ENCODE measurements at places on chromosomes 5 and 9.

- no peak for DNase-seq
Observed at GRCh38 chr5:136891175-136891972, 526.0 kb upstream of the TRPC7 start.

DNA sequence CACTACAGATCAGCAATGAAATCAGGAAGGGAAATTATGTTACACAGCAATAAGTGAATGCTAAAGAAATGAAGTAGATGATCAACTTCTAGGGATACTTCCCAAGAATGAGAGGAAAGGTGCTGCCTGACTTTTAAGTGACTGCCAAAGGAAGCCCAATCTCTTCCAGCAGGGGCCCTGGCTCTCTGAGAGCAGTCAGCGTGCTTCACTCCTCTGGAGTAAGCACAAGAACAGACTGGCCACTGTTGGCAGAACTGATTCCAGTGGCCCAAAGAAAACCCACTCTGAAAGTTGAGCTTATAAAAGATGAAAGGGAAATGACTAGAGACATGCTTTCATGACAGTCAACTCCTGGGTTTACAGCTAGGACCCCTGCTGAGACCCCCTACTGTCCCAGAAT lies 41.8 kb downstream of the MTMR12 start:
- DNase-seq: no peak

DNA sequence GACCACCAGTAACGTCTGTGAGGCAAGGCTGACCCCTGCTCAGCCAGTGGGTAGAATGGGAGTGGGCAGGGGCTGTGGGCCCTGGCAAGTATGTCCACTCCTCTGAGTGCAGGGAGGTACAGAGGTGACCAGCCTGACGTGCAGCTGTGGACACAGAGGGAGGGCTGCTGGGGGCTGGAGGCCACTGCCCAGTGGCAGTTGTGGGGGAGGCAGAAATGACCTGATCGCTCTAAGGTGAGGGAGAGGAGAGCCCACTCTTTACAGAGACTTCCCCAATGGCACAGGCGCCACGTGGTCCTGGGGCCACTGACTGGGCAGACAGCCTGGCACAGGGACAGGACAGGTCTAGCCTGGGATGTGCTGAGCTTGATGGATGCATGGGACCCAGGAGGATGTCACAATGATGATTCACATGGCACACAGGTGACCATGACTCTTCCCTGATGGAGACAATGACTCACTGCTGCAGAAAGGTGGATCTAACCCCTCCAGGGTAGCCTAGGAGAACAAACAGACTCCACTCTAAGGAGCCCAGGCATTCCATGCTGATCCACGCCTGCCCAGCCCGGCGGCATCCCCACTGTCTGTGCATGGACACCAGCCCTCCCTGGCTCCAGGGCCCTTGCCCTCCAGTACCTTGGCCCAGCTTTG lies 7.7 kb downstream of the LPCAT1 start:
- DNase-seq: peak; percentile 27

DNA sequence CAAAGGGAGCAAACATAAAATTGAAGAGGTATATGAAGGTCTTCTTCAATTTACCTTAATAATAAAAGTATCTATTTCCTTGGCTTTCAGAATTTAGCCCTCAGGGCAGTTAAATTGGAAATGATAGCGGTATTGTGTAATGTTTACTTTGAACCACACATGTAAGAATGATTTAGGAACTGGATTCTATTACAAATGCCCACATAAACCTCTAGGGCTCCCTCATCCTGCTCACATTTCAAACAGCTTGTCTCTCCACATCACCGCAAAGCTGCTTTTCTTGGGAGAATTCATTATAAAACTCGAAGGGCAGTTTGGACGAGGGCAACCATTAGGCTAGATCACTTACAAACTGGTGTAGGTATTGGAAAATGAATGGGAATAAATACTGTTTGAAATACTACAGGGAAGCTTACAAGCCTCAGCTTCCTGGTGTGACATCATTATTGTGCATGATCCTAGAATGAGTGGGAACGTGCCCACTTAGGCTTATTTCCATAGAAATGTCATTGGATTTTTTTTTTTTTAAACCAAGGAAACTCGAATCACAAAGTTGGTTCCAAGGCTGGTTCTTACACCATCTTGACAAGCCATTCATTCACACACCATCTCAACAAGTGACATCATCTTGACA lies 47.3 kb downstream of the MTRR start:
- no peak for DNase-seq

DNA sequence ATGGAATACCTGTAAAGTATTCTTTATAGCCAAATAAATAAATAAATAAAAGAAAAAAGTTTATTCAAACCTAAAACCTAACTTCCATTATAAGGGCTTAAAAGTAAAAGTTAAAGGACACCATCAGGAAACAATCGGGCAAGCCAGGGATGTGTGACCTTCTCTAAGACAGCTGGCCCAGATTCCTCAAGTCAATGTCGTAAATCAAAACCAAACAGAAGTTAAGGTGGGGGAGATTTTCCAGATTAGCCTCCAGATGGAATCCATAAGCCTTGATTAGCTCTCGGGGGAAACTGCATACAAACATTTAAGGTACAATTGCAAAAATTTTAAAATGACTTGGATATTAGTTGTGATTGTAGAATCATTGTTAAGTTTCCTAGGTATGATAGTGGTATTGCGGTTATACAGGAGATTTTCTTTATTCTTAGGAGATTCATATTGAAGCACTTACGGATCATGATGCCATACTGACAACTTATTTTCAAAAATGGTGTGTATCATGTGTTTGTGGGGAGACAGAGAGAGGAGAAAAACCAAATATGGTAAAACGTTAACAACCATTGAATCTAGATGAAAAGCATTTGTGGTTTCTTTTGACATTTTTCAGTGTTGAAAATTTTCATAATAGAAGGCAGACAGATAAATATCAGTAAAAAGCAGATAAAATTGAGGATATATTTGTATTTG lies 21.5 kb upstream of the MGAT1 start:
- DNase-seq: no peak

- DNase-seq: peak; percentile 77
Observed at GRCh38 chr9:109779711-109780452, at the start of gene PALM2AKAP2. Gene PALM2AKAP2, plus strand, starts transcription at chr9:109780198. Its CDS starts 291 bp downstream, at chr9:109780489.

DNA sequence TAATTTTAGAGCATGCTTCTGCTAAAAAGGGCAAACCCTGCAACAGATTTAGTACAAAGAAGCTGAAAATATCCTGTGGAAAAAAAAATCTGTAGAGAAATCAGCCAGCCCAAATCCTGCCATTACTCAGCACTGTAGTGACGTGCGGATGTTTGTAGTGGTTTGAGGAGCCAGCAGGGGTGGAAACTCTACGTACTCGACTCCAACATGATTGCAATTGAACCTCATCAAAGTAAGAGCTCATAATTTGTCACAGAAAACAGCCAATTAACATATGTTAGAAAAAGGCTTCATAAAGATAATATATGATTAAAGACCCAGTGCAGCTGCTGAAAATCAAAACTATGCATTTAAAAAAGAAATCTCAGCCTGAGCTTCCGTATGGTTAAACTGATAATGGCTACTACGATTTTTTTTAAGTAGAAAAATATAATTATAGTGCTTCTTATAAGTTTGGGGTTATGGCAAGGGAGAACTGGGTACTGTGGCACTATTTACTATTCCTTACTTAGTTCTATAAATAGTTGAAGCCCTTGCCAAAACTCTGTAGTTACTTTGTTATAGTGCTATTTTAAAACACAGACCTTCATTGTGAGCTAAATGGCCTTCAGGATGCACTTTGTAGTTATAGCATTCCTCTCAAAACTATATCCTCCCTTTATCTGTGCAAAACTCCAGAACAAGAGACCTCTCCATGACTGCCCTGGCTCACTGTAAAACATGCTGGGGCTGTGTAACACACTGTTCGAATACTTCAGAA lies 49.4 kb downstream of the MEF2C start:
- DNase-seq: no peak

DNA sequence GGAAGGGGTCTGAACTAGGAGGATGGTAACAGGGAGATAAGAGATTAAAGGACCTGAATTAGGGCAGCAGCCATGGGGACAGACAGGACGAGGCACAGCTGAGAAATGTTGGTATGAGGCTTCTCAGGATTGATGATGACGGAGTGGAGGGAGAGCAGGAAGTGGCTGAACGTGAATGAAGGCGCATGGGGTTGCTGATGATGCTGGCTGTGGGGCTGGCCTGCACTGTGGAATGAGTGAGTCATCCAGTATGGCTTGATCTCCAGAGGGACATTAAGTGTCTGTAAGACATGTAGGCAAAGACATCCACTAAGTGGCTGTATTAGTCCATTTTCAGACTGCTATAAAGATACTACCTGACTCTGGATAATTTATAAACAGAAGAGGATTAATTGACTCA lies 256.4 kb downstream of the ICE1 start:
- DNase-seq: no peak

DNA sequence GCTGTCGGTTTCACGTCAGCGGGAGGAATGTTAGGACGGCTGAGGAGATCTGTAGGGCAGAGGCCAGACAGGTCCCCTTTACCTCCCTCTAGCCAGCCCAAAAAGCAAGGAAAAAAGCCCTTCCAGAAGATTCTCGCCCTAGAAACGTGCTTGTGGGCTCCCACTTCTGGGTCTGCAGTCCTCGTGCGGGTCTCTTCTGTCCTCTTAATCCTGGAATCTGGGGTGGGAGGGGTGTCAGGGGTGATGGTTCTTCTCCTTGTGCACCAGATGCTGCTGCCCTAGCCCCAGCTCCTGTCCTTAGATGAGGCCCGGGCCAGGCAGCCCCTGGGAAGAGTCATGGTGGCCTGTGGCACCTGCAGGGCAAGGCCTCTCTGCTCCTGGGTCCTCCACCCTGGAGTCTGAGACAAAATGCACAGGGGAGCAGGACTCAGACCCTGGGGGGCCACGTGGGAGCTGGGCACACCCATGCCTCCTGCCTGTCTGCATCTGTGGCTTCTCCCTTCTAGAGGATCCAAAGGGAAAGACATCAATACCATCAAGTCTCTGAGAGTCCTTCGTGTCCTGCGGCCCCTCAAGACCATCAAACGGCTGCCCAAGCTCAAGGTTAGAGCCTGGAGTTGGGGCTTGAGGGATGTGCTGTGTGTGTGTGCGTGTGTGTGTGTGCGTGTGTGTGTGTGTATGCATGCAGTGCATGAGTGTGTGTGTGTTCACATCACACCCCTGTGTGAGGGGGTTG lies 174.2 kb downstream of the CACNA1B start:
- DNase-seq: no peak

- DNase-seq: no peak
Observed at GRCh38 chr5:112583166-112583565, 154.5 kb upstream of the APC start.

DNA sequence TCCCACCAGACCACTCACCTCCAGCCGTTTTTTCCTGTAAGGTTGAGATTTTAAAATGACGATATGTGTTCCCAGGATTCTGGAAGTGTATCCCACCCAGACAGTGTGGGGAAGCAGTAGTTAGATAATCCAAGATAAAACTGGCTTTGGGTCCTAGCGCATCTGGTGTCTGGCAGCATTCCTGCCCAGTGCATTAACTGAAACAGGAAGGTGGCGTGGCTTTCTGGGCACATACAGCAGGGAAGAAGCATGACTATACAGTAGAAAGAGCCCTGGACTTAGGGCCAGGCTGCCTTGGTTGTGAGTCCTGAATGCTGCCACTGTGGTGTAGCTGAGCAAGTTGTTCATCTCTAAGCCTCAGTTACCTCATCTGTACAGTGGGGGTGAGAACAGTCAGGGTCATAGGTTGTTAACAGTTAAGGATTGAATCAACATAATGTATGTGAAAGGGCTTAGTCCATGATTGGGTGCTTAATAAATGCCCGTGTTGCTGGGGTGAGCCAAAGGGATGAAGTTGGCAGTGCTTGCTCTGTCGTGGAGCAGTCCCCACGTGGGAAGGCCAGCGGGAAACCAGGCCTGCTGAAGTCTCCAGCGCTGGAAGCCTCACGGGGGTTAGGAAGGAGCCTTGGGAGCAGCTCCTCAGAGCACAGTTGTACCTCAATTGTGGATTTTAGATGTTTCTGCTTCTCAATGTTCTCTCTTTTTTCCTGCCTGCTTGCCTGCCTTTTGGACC lies 18.0 kb downstream of the CLTA start:
- no peak for DNase-seq

GRCh38 chr9:123421186-123421585 lies 65.2 kb downstream of the CRB2 start:
- no peak for DNase-seq

DNA sequence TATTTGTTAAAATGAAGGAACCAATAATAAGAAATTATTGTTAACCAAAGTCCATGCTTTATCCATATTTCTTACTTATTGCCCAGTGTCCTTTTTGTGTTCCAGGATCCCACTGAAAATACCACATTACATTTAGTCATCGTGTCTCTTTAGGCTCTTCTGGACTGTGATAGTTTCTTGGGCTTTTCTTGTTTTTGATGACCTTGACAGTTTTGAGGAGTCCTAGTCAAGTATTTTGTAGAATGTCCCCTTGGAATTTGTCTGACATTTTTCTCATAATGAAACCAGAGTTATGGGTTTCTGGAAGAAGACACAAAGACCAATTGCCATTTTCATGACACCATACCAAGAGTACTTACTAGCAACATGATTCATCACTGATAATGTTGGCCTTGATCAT lies 13.6 kb upstream of the COMMD10 start:
- no peak for DNase-seq

DNA sequence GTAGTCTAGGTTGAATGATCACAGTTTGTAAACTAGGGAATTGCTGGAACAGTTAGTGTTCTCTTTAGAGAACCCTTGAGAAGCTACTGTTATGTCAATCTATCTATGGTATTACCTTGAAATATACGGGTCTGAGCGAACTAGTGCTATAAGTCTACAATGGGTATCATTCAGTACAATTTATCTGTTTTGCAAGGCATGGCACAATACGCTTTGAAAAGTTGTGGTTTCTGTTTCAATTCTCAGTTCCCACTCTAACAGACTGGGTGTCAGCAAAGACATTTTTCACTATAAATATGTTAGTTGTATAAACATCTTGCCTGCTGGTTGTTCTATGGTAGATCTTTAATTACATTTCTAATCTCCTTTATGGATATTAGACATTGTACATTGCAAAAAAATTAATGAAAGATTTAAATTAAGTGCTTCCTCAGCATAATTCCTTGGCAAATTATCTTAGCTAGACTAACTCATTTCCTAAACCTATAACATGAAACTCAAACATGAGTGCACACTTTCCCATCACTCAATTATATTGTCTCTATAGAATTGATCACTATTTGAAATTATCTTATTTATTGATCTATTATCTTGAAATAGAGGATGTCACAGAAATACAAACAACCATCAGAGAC lies 24.9 kb upstream of the SLCO6A1 start:
- DNase-seq: no peak

DNA sequence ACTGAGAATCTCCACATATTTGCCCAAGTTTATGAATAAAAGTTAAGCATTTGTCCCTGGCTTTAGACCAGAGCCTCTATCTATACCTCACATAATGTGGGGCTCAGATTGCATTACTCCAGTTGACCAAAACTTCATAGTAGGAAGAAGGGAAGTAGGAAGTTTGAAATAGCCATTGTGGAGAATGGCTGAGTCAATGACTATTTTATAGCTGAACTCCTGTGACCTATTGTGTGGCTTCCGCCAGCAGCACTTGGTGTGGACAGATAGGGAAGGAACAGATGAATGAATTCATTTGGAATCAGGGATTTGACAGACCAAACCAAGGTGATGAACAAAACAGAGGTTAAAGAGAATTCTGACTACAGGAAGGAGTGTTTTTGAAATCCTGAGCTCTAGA lies 92.9 kb upstream of the LPAR1 start:
- no peak for DNase-seq

GRCh38 chr5:33939556-33940262 lies 3.5 kb downstream of the RXFP3 start:
- DNase-seq: no peak

- DNase-seq: no peak
Observed at GRCh38 chr5:37905230-37905629, 65.4 kb upstream of the GDNF start.

- DNase-seq: no peak
Observed at GRCh38 chr9:135306699-135307098, 172.9 kb upstream of the PPP1R26 start.

GRCh38 chr5:15425766-15426165 lies 74.2 kb upstream of the FBXL7 start:
- no peak for DNase-seq

All from SW 1271 (cell line).